Uterus (tissue), 4 donors: ENCODE measurements at places on chromosomes 12 and 14. TPM values are rescaled to one million over a fixed set of nuclear protein-coding genes. Genes with fewer than 3 reads are reported as not detected.

The USP15 gene
- total RNA-seq, result 67.4 TPM

The C1RL gene
- 121 TPM for total RNA-seq

The KRT3 gene
- not detected for total RNA-seq

The MOK gene
- total RNA-seq, result 1.0 TPM

GRCh38 chr12:1174659-1175058 is 183.6 kb downstream of the ERC1 start:
- H3K27ac ChIP-seq, result no peak overlapping the region
- H3K27me3 ChIP-seq, result no peaks in the 10 kb centered on the region
- no peaks in the 10 kb centered on the region for H3K4me1 ChIP-seq
- no peak for DNase-seq
- no peak overlapping the region for H3K4me3 ChIP-seq
- no peaks in the 10 kb centered on the region for H3K36me3 ChIP-seq

- no peaks in the 10 kb centered on the region for H3K4me1 ChIP-seq
- no peak for DNase-seq
- no peaks in the 10 kb centered on the region for H3K36me3 ChIP-seq
- H3K27me3 ChIP-seq, result no peaks in the 10 kb centered on the region
- H3K4me3 ChIP-seq, result no peak overlapping the region
These were observed 12.2 kb downstream of the PTPN11 start for GRCh38 chr12:112430929-112431328.

DNA sequence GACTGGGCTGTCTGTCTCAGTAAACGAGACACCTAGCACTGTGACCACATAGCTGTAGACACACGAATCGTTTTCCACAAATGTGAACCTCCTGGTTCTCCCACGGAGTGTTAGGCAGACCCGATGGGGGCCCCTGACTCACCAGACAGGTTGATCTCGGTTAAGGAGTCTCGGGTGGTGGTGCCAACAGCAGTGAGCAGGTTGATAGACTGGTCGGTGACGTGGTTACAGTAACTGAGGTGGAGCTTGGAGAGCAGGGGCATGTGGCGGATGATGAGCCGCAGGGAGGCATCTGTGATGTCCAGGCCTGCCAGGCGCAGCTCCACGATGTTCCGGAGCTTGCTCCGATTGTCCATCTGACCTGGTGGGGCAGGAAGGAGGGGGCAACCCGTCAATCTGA is 39.8 kb downstream of the RNF34 start:
- H3K4me3 ChIP-seq, result no peak overlapping the region
- H3K36me3 ChIP-seq, result no peaks in the 10 kb centered on the region

DNA sequence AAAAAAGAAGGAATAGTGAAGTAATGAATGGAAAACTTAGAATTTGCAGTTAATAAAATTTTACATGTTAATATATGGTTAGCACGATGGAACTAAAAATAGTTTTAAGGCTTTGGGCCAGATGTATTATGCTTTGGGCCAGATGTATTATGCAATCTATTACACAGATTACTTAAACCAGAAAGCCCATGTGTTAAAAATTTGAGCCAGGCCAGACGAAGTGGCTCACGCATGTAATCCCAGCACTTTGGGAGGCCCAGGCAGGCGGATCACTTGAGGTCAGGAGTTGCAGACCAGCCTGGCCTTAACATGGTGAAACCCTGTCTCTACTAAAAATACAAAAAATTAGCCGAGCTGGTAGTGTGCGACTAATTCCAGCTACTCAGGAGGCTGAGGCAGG is 17.2 kb downstream of the IFT81 start:
- H3K4me3 ChIP-seq, result no peak overlapping the region
- DNase-seq, result peak; percentile 74
- H3K4me1 ChIP-seq, result no peaks in the 10 kb centered on the region
- peak overlapping the region; percentile 70 for H3K27ac ChIP-seq
- H3K36me3 ChIP-seq, result no peaks in the 10 kb centered on the region
- no peaks in the 10 kb centered on the region for H3K27me3 ChIP-seq
